ENCODE measurements at places on chromosomes 1 and 21.

GRCh38 chr1:112172294-112172882, 182.9 kb upstream of the KCND3 start:
- DNase-seq: no peak

GRCh38 chr1:87957331-87957730, 628.7 kb downstream of the LMO4 start:
- DNase-seq: no peak

GRCh38 chr1:213122514-213122929, 71.5 kb downstream of the RPS6KC1 start:
- no peak for DNase-seq

- DNase-seq: peak; percentile 39
These were observed 14.3 kb upstream of the GPR157 start for GRCh38 chr1:9143250-9143649.

DNA sequence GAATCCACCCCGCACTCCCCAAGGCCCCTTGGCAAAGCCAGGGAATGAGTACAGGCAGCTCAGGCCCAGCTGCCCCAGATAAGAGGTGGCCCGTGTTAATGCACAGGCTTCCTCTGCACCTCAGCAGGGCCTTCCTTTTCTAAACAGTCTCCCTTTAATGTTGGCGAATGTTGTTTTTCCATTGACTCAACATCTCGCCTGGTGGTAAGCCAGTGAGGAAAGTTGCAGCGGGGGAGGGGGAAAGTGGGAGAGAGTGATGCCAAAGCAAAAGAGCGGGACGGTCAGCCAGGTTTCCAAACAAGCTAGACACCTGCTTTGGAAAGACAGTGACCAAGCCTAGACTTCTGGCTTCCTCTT, 10.3 kb upstream of the PROX1 start:
- no peak for DNase-seq

- no peak for DNase-seq
These were observed 11.5 kb downstream of the PSRC1 start for GRCh38 chr1:109271458-109271857.

- no peak for DNase-seq
These were observed 207.0 kb downstream of the BARHL2 start for GRCh38 chr1:90510143-90510542.

GRCh38 chr1:53544728-53545515, 85.7 kb downstream of the DMRTB1 start:
- DNase-seq: peak; percentile 24

DNA sequence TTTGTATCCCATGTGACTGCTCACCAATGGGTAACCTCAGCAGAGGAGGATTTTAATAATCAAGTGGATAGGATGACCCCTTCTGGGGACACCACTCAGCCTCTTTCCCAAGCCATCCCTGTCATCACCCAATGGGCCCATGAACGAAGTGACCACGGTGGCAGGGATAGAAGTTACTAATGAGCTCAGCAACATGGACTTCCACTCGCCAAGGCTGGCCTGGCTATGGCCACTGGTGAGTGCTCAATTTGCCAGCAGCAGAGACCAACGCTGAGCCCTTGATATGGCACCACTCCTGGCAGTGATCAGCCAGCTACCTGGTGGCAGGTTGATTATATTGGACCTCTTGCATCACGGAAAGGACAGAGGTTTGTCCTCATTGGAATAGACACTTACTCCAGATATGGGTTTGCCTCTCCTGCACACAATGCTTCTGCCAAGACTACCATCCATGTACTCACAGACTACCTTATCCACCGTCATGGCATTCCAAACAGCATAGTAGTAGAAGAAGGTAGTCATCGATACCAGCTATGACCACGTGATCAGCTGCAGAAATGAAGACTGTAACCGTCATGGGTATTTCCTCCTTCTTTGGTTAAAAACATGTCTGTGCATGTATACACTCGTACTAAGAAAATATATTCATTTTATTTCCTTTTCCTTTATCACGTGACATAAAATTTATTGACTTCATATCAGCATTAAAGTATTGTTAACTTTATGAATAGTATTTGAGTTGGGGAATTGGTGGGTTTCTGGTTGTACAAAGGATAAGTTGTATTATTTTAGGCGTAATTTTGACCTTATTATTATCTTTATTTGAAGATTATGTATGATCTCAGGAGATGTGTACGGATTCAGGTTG, 562.6 kb downstream of the PTPRU start:
- DNase-seq: no peak

- DNase-seq: no peak
These were observed 278.8 kb downstream of the AMY1C start for GRCh38 chr1:104028416-104029035.

- peak; percentile 32 for DNase-seq
These were observed 22.7 kb downstream of the ABL2 start for GRCh38 chr1:179206812-179207211.

DNA sequence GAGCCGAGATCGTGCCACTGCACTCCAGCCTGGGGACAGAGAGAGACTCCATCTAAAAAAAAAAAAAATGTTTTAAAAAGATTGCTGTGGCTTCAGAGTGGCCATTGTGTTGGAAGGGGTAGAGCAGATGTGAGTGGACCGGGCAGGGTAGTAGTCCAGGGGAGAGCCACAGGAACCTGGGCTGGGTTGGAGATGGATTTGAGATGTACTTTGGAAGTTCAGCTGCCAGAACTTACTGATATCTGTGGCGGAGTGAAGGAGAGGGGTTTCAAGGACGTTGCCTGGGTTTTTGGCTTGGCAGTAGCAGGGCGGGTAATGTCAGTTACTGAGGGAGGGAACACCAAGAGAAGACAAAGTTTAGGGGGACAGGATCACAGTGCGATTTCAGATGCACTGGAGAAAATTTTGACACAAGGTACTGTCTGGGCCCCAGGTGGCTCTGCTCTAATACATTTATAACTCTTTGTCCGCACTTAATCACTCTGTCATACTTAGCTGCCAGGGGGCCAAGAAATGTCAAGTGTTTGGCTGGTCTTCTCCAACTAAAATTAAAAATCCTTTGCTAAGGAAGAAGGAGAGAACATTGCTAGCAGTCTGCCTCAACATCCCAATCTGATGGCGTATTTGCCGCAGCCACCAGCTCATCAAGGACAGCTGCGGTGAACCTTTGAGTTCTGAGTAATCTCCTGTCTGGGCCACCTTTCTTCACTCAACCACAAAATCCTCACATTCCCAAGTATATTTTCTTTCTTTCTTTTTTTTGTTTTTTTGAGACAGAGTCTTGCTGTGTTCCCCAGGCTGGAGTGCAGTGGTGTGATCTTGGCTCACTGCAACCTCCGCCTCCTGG, 9.6 kb downstream of the EPHX1 start:
- DNase-seq: no peak

- DNase-seq: no peak
These were observed 142.9 kb upstream of the KRTAP19-8 start for GRCh38 chr21:31181082-31181750.

DNA sequence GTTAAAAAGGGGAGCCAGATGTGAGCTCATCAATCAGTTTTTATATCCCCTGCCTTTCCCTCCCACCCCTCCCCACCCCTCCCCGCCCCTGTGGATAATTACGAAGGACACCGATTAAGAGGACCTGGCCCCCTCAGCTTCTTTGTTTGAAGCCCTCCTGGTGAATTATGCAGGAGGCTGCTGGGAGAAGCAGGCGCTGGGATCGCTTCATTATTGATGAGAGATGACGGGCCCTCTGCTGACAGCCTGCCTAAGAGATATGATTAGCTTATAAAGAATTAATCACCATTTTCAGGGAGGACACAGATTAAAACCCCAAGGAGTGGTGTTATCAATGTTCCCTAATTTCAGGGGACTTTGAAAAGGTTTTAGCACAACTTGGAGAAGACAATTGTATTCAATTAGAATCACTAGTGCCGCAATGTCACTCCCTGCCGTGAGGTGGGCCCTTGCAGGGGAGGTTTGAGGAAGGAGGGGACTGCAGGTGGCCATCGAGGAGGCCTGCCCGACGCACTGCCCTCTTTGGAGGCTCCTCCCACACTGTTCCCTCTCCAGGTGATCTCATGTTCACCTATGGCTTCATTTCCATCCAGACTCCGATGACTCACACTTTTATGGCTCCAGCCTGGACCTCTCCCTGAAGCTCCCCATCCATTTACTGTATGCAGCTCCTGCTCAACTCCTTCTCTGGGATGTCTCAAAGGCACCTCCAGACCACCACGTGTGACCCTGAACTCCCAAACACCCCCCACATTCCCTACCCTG, 67.0 kb upstream of the KLHDC7A start:
- no peak for DNase-seq

- DNase-seq: no peak
These were observed 894 bp downstream of the TCEA3 start for GRCh38 chr1:23423415-23424292.

GRCh38 chr1:94049791-94050190, 71.2 kb downstream of the ABCA4 start:
- no peak for DNase-seq

DNA sequence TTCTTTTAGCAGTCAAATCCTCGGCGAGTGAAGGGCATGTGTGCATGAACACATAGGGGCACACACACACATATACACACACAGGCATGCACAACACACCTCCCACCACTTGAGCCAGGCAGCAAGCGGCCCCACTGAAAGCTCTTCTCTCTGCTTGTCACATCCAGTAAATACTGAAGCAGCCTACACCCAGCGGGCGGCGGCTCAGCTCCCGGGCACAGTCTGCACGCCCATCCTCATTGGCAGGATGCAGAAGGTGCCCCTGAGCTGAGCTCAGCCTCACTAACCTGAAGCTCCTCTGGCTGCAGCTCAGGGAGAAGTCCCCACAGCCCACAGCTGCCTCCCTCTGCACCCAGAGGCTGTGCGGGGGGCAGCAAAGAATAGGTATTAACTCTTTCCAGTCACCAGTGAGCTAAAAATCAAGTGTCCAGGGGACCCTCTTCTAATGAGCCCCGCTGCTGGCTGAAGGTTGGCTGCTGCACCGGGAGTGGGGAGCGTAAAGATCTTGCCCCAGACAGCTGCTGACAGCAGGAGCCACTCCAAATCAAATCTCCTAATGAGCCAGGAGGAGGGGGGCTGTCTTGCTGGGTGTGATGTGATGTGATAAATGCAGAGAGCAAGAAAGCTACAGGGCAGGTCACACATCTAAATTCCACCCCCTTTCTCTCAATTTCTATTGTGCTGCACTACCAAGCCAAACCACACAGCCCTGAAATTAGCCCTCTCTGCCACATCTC, 12.5 kb downstream of the RGS8 start:
- no peak for DNase-seq

DNA sequence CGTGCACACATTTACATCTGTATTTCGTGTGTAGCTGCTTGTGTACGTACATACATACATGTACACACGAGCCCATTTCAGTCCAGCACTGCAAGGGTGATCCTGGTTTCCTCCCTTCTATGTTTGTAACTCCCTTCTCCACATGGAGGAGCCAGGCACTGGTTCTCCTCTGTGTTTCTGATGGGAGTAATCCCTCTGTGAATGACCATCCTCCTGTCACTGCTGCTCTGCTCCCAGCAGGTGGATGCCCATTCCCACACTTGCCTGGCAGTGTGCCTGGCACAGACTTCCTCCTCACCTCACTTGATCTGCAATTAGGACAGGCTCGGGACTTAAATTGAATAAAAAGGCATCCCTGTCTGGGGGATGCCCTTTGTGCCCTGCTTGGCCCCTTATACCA, 37.1 kb downstream of the TRAPPC10 start:
- no peak for DNase-seq

DNA sequence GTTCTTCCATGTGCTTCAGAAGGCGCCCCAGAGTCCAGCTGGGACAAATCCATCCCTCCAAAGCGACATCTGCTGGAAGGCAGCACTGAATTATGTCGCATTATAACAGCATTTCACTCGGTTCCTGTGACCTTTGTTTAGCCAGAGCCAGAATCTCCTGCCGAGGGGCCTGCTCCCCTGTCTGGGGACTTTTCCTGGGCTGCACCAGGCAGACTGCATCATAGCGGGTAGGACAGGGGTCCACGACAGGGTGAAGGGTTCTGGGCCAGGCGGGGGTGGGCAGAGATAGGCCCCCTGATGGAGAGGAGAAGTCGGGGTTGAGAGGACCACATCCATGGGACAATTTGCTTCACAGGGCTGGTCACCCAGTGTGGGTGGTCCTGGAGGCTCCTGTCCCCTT, 276.9 kb downstream of the MATN1 start:
- DNase-seq: no peak

Data from left lung (tissue), 14 donors.